ENCODE measurements at places on chromosomes 2 and 18.

GRCh38 chr2:221915926-221916325 lies 343.8 kb upstream of the EPHA4 start:
- DNase-seq, result no peak

- no peak for DNase-seq
These were observed 65.3 kb downstream of the BIRC6 start for GRCh38 chr2:32422133-32422532.

- DNase-seq, result no peak
These were observed 16.5 kb downstream of the SCLY start for GRCh38 chr2:238077292-238077691.

GRCh38 chr2:119019521-119019920 lies 77.5 kb downstream of the MARCO start:
- no peak for DNase-seq

- DNase-seq, result no peak
These were observed 104.9 kb upstream of the MGAT5 start for GRCh38 chr2:134148843-134149472.

GRCh38 chr18:21598726-21599584 lies 1.5 kb downstream of the ESCO1 start:
- no peak for DNase-seq

Data from SJCRH30 (cell line).